ENCODE measurements at places on chromosomes 5 and 9.

DNA sequence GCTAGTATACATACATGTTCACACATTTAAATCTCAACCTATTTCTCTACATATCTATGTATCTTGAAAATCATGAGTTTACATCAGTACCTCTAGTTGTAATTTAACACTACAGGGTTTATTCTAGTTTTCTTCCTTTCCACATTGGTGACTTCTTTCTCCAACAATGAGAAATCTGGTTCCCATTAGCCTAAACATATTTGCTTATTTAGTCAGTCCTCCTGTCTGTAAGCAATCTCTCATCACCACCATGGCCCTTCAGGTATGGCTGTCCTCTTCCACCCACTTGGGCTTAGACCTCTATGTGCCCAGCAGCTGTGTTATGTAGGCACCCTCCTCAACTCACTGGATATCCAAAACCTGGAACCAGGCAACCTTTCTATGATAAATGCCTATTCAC, 8.0 kb upstream of the SPATA31D1 start:
- DNase-seq: no peak

DNA sequence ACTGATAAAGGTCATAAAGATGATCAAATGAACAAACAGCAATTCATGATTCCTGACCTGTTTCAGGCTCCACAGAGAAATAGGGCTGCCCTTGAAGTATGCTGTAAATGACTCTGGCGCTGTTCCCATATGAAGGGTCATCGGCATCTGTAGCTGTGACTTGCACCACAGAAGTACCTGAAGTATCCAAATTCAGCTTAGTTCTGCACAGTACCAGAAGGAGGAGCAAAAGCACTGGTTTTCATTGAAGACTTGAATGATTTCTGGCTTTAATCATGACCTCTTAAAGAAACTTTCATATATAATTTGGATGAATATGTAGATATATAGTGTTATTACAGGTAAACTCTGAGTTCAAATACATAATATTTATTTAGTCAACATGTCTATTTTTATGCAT, 109.1 kb downstream of the CDH10 start:
- peak; percentile 55 for DNase-seq

- no peak for DNase-seq
These were observed 72.4 kb upstream of the PHYKPL start for GRCh38 chr5:178304761-178305645.

- no peak for DNase-seq
These were observed 370.3 kb upstream of the IRX2 start for GRCh38 chr5:3121813-3122212.

DNA sequence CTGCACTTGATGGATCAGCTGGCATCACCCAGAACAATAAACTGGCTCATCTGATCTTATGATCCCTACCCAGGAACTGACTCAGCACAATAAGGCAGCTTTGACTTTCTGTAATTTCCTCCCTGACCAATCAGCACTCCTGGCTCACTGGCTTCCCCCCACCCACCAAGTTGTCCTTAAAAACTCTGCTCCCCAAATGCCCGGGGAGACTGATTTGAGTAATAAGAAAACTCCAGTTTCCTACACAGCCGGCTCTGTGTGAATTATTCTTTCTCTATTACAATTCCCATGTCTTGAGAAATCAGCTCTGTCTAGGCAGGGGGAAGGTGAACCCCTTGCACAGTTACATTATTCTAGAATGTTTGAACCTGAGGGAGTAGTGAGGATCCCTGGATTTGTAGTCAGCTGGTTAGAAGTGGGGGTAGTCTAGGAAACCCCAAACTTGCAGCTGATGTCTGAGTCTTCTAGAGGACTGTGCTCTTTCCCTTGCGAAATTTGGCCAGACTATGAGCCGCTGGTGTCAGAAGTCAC, 111.7 kb upstream of the NEK6 start:
- no peak for DNase-seq

DNA sequence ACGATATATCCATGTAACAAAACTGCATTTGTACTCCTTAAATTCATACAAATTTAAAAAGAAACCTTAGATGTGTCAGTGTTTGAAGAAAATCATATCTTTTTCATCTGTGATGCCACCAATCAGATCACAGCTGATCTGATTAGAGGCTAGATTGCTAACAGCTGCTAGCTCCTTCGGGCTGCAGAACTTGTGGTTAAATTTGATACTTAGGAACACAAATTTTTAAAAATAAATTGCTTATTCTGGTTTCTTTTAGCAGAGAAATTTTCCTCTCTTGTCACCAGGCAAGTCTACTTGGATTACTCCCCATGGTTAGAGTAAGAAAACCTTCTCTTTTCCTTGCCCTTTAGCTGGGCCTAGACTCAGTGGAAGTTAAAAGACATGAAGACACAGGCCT, 94.6 kb upstream of the RANBP6 start:
- DNase-seq: no peak

- no peak for DNase-seq
These were observed 12.0 kb upstream of the TGFBR1 start for GRCh38 chr9:99092643-99093491.

- DNase-seq: no peak
These were observed 207.5 kb downstream of the COMMD10 start for GRCh38 chr5:116292321-116292720.

DNA sequence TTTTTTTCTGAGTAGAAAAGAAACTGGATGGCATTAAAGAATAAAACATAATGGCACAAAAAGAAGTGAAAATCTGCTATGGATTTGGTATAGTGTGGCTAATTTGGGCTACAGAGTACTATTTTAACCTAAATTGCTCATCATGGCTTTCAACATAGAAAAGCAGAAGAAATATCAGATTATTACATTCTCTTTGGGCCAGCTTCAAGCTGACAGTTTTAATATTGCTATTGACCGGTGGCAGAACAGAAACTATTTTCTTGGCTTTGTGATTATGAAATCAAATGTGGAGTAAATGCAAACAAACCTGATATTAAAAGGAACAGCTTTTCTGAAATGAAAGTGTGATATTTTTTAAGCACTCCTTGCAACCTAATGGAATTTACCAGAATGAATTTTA, 301.5 kb downstream of the EPB41L4A start:
- DNase-seq: no peak

- DNase-seq: no peak
These were observed 348.5 kb downstream of the TMEM232 start for GRCh38 chr5:110377943-110378342.

GRCh38 chr9:28539434-28540070, 966.3 kb upstream of the C9orf72 start:
- no peak for DNase-seq

GRCh38 chr5:172858990-172859811, 25.1 kb downstream of the ERGIC1 start:
- DNase-seq: no peak

DNA sequence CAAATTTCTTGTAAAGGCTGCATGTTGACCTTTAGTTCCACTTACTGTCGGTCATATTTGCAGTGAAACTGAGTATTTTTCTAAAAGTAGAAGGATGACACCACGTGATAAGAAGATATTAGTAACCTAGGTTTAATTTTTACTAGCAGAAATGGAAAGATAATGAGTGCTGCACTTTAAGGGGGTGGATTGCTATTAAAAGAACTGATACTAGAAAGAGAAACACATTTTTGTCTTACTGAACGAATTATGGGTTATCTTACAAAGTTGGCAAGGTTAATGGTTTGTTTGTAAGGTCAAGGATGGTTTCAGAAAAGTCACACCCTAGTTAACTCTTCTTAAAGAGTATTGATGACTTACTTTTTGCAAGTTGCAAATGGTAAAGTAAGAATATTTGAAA, 2.4 kb downstream of the MACIR start:
- no peak for DNase-seq

- peak; percentile 32 for DNase-seq
These were observed 113.9 kb downstream of the WNK2 start for GRCh38 chr9:93297659-93298497.

GRCh38 chr5:10485142-10485795, 43.6 kb downstream of the ROPN1L start:
- DNase-seq: no peak

GRCh38 chr5:151154931-151155774, 2.4 kb downstream of the ANXA6 start:
- DNase-seq: no peak

DNA sequence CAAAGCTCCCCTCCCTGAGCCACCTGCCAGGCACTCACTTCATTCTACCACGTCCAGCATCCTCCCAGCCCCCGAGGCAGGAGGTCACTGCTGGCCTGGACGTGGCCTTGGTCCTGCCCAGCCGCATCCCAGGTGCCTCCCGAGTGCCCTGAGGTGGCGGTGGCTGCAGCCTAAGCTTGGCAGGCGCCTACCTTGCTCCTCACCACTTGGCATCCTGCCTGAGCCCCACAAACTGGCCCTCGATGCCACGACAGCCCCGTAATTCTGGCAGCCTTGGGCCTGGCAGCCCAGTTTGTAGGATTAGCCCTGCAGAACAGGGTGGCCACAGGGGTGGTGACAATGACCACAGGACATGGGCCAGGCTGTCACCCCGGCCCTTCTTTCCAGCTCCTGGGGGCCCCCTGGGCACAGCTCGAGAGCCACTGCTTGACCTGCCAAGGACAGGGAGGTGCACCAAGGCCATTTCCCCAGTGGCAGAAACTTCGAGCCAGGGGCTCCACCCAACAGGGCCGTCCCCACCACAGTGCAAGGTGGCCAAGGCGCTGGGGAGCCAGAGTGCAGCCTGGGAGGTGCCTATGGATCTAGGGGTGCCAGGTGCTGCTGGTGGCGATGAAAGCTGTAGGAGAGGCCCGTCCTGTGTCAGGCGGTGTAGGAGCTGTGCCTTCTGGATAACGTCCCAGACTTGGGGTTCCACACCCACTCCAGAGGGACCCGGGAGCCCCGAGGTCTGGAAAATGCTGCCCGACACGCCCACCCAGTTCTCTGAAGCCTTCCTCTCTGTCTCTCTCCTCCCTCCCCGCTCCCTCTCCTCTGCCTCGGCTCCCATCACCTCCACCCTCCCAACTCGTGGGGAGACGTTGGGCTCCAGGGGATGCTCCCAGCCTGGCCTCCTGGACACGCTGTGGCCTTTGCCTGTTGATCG, 18.4 kb downstream of the NKD2 start:
- no peak for DNase-seq

DNA sequence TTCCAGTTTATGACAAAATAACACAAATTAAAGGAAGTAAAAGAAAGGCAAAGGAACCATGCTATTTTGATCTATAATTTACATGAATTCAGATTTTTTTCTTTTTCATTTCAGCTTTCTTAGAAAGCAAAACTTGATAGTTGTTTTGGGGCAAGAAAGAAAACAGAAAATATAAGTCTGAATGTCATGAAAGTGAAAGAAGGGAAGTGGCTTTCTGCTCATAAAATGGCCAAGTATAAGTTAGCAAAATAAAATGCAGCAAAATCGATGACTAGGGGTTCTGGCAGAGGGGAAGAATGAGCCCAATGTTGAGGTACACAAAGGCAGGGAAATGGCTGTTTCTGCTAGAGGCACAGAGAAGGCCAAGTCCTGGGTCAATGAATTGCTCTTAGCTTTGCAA, 3.0 kb upstream of the IFNW1 start:
- no peak for DNase-seq

- DNase-seq: no peak
These were observed at the start of gene PCDHGA12 for GRCh38 chr5:141430332-141431113. TSS of gene PCDHGA12 (plus strand) at chr5:141430507. CDS start at chr5:141430760, 253 bp downstream.

DNA sequence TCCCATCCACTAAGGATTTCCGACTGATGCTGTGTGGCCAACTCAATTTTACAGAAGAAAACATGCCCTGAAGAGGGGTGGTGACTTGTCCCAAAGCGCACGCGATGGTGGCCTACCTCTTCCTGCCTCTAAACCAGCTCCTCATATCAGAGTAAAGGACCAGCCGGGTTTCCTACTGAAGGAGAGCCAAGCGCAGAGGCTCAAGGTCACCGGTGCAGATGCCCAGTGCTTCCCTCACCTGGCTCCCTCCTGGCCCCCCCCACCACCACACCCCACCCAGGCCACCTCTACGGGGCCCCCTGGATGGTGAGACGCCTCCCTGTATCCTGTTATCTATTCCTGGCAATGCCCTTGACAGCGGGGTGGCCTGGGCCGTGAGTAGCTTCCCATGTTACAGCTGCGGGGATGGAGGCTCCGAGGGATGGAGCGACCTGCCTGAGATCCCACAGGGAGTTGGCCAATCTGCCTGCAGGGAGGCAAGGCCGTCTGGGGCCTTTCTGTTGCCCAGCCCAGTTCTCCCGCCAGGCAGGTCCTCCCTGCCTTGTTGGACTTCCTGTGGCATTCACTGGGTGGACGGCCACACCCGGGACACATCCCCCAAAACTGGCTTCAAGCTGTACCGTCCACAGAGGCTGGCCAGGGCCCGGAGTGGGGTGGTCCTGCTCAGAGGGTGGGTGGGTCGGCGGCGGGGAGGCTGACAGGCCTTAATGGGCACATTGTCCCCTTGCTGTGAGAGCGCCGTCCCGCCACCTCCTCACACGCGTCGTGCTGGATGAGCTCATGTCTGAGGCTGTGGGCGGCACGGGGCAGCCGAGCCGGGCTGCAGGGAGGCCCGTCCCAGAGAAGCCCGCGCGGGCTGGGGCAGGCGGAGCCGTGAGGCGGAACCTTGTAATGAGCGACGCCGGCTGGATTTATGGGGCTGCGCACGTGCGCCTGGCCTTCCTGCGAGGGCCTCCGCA, 72.5 kb downstream of the MACROH2A1 start:
- no peak for DNase-seq

DNA sequence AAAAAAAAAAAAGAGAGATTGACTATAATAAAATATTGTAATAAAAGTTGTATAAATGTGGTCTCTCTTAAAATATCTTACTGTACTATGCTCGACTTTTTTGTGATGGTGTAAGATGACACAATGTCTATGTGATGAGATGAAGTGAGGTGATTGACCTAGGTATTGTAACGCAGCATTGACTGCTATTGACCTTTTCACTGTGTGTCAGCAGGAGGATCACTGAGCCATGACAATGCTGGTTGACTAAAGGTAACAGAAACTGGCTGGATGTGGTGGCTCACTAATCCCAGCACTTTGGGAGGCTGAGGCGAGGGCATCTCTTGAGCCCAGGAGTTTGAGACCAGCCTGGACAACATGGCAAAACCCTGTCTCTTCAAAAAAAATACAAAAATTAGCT, 78.6 kb upstream of the MYO10 start:
- no peak for DNase-seq

DNA sequence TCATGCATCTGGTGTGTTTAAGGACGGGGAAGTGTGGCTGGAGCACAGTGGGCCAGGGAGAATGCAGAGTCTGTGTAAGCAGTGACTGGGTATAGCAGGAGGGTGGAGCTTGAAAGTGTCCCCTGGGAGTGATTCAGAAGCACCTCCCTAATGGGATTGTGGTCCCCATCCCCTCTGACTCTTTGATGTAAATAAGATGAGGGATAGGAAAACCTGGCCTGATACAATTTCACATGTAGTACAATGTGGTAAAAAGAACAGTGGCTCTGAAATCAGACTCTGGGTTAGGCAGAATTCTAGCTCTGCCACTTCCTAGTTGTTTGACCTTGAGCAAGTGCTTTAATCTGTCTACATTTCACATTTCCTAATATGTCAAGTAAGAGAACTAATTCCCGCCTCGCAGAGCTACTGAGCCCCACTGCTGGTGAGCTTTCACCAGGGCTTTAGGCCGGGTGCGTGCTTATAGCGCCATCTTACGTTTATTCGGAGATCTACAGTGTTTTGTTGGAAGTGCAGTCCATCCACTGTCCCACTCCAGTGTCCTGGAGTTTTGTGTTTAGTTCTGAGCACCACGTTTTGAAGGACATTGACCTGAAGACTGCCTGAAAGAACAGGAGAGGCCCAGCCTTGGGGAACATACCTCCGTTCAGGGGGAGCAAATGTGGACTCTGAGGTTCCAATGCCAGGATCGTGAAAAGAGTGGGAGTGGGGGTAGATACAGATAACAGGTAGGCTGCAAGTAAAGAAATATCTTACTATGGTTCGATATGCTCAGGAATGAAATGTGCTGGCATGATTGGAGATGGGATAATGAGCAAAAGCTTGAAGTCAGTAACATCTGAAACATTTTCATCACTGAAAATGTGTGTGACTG, 51.2 kb upstream of the TESK1 start:
- no peak for DNase-seq
